ENCODE measurements at places on chromosomes 16 and 17. TPM values are rescaled to one million over a fixed set of nuclear protein-coding genes. Genes with fewer than 3 reads are reported as not detected.

- DNase-seq, result peak; percentile 61
These were observed 70.4 kb downstream of the KSR1 start for GRCh38 chr17:27526604-27527002.

DNA sequence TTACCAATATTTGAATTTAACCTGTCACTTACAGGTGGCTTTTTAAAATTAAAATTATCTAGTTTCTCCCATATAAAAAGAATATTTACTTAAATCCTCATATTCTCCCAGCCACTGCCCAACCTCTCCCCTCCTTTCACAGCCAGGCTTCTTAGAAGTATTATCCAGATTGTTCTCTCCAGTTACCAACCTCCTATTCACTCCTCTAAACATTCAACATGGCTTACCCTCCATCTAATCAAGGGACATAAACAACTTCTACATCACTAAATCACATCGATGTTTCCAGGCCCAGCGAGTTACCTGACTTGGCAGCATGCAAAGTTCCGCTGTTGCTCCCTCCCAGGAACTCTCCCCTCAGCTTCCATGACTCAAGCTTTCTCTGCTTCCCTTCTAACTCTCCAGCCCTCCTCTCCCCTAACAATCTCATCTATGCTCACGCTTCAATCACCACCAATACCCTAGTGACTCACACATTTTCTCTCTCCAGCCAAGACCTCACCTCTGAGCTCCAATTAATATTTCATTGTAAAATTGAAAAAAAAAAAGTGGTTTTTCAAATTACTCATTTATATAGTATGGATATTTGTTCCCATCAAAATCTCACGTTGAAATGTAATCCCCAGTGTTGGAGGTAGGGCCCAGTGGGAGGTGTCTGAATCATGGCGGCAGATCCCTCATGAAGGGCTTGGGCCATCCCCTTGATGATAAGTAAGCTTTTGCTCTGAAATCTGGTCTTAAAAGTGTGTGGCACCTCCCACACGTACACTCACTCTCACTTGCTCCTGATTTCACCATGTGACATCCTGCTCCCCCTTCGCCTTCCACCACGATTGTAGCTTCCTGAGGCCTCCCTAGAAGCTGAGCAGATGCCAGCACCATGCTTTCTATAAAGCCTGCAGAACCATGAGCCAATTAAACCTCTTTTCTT lies 88.5 kb downstream of the HELZ start:
- no peak for DNase-seq

DNA sequence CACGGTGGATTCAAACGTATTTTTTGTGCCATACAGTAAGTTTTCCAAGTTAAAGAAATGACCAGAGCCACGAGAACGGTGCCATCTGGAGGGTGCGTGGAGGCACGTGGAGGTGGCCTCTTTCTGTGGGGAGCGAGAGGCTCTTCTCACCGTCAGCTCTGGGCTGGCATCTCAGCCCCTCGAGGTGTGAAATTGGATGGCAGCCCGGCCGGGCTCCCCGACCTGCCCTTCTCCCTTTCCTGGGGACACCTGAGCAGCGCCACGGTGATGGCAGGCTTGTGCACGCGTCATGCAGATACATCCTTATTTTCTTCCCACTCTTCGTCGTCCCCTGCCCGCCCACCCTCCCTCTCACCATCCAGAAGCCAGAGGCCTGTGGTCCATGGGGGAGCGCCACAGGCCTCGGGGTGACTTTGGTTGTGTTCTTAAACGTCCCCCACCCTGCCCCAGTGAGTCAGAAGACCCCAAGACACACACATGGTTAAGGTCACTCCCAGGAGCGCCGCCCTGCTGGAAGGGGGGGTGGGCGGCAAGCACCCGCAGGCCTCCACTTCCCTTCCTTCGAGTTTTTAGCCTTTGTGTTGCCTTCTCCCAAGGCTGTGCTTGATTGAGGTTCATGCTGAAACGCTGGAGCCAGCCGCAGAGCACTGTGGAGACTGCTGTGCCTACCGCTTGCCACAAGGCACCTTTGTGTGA lies 109.4 kb downstream of the BANP start:
- DNase-seq, result no peak

DNA sequence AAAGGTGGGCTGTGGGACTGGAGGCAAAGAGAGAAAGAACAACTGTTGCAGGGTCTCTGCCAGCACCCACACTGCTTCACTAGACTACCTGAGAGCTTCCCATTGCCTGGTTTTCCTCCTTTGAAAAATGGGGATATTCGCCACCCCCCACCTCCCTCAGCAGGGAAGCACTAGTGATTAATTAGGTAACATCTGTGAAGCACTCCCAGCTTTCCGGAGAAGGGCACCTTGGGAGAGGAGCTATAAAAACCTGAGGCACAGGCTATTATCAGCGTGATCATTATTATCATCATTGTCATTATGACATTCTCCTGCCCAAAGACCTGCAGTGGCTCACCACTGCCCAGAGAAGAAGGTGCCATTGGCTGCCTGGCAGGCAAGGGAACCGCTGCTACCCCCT lies 83.5 kb downstream of the XYLT1 start:
- DNase-seq, result no peak

- DNase-seq, result peak; percentile 88
These were observed 108.0 kb upstream of the CIBAR2 start for GRCh38 chr16:85220125-85220839.

GRCh38 chr17:82963104-82963950 lies 116.1 kb upstream of the METRNL start:
- DNase-seq, result peak; percentile 80

The METTL16 gene
- 12.8 TPM for total RNA-seq

The MRM3 gene
- 21.1 TPM for total RNA-seq

The ATP6V0D1 gene
- 68.1 TPM for total RNA-seq

The BICDL2 gene
- not detected for total RNA-seq

The SEPTIN12 gene
- total RNA-seq, result not detected

The OR3A2 gene
- not detected for total RNA-seq

The CDH8 gene
- total RNA-seq, result not detected
